ENCODE measurements at places on chromosomes 4 and X.

DNA sequence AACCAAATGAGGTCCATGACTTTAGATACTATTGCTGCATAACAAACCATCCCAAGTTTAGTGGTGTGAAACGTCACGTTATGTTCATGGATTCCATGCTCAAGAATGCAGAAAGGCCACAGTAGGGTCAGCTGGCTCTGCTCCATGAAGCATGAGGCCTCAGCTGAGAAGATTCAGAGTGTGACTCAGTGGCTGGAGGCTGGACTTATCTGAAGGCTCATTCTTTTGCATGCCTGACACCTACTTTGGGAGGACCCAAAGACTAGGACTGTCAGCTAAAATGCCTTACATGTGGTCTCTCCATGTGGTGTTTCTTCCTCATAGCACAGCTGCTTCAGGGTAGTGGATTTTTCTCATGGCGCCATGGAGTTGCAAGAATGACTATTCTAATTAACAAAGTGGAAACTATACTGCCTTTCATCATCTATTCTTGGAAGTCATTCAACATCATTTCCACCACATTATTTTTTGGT, 11.5 kb upstream of the CCDC149 start:
- DNase-seq: no peak

GRCh38 chr4:151687021-151687640, 73.7 kb downstream of the GATB start:
- no peak for DNase-seq

- DNase-seq: no peak
These were observed 36.8 kb downstream of the NSD2 start for GRCh38 chr4:1907848-1908525.

DNA sequence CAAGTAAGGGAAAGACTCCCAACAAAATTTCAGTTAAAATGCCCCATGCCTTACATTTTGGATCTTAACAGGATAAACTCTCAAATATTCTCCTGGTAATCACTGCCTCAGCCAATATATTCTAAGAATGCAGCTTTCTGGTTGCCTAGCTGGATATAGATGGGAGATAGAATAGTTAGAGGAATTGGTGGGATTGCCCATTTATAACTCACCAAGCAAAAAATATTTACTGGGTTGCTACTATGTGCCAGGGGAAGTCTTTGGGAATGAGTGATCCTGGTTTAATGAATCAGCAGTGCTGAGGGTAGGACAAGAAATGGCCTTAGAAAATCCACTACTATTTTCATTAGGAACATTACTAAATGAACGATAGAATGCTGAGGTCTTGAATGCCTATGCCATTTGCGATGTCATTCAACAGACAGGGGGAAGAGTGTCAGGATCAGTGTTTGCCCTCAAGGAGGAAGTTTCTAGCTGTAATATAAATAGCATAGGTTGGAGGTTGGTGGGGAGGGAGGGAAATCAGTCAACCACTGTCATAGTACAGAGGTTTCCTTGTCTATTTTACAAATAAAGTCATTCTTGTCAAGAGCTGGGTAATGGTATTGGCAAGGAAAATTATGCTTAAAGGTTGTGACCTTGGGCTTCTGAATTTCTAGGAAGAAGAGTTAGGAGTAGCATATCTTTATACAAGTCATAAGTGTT, 63.5 kb downstream of the ENOPH1 start:
- DNase-seq: peak; percentile 14

DNA sequence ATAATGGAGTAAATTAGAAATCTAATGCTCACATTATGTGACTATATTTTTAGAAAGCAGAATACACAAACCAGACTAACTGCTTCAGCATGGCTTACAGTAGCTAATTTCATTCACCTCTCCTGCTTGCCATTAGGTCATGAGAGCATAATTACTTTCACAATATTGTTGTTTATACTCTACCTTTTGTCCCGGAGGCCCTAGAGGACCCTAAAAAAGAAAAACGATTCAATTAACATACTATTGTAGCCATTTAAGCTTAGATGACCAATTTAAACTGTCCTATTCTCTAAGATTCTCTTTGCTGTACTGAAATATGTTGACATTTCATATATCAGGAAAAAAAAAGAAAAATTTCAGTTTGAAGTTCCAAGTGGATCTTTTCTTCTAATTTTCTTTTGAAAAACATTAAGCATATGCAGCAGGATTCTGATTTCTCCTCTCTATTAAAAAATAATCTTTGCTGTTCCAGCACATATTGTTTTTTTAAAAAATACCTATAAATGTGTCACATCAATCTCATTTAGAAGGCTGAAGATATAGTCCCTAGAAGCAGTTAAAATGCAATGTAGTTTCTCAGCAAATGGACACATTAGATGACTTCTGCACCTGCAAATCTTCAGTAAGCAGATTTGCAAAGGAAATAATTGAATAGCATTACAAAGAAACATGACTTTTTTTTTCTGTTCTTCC, 157.7 kb upstream of the ETNPPL start:
- DNase-seq: no peak

DNA sequence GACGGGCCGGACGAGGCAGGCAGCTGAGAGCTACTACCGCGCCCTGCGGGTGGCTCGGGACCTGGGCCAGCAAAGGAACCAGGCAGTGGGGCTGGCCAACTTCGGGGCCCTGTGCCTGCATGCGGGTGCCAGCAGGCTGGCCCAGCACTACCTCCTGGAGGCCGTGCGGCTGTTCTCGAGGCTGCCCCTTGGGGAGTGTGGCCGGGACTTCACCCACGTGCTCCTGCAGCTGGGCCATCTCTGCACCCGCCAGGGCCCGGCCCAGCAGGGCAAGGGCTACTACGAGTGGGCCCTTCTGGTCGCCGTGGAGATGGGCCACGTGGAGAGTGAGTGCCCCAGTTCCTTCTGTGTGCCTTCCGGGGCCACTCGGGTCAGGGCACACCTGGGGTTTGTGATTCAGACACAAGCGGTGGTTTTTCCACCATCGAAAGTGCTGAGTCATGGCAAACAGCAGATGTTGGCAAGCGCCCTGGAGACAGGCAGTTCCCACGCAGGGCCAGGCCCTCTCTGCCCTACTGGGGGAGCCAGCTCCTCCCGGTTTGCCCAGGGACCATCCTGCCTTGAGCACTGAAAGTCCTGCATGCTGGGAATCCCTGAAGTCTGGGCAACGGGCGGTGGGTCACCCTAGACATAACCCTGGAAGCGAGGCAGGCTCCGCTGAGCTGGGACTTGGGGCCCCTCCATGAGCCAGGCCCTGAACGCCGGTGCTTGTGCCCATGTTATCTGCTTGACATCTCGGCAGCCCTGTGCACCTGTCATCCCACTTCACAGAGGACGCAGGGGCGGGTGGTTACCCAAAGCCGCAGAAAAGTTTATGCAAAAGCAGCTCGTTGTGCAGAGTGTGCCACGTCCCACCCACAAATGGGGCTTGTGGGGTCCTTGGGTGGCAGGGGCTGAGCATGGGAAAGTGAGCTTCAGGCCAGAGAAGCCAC, 29.5 kb downstream of the SH3TC1 start:
- DNase-seq: peak; percentile 84

- DNase-seq: no peak
These were observed 144.8 kb downstream of the MAD2L1 start for GRCh38 chr4:119921830-119922229.

- DNase-seq: no peak
These were observed 258.6 kb downstream of the TEX13A start for GRCh38 chrX:104961926-104962325.

GRCh38 chr4:152862608-152863007, 73.5 kb upstream of the FHDC1 start:
- no peak for DNase-seq

GRCh38 chr4:16532240-16532970, 306.1 kb upstream of the TAPT1 start:
- peak; percentile 13 for DNase-seq

- DNase-seq: no peak
These were observed 3.4 kb downstream of the SEPTIN11 start for GRCh38 chr4:76952656-76953582.

GRCh38 chr4:118326585-118326984, 26.2 kb downstream of the PRSS12 start:
- peak; percentile 89 for DNase-seq

- DNase-seq: no peak
These were observed 68.4 kb downstream of the TBCK start for GRCh38 chr4:106247600-106247999.

DNA sequence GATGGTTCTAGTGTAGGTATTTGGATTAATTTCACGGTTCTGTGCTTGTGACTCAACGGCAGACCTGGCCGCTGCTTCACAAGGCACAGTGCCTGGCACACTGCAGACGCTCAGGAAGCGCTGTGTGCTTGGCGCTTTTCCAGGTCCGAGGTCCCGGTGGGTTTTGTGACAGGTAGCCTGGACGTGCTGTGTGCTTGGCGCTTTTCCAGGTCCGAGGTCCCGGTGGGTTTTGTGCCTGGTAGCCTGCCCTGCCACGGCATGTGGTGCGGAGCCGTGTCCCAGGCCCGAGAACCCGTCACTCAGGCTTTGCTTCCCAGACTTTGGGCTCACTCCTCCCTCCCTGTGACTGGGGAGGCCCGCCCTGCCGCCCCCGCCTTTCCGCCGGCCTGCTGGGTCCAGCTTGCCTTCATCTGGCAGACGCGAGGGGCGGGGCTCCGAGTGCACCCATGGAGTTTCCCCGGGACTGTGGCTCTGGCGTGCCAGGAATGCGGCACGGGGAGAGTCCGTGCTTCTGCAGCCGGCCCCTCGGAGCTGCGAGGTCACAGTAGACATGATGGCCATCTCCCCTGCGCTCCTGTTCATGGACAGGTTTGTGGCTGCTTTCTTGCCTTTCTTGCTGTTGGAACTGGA, 44.2 kb downstream of the TBC1D14 start:
- DNase-seq: no peak

DNA sequence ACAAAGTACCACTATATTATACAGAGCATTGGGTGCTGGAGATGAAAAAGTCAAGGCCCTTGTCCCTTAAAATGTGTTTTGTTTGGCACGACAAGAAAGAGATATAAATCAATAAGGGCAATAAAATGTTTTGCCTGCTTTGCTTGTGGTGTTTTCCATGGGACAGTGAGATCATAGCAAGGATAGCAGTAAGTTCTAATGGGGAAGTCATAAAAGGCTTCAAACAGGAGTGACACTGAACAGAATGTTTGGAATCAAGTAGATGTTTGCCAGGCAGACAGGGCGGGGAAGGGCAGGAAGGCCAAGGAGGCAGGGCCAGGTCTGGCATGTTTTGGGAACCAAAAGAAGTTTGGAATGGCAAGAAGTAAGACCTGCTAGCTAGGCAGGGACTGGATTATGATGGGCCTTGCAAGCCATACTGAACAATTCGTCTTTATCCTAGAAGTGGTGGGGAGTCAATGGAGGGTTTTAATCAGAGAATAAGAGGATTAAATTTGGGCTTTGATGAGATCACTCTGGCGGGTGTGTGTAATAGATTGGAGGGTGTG, 16.4 kb downstream of the FGF2 start:
- DNase-seq: no peak

- DNase-seq: no peak
These were observed 131.7 kb upstream of the VCX3A start for GRCh38 chrX:6666624-6667023.

- DNase-seq: no peak
These were observed 241.6 kb downstream of the FBXW7 start for GRCh38 chr4:152294331-152294730.

DNA sequence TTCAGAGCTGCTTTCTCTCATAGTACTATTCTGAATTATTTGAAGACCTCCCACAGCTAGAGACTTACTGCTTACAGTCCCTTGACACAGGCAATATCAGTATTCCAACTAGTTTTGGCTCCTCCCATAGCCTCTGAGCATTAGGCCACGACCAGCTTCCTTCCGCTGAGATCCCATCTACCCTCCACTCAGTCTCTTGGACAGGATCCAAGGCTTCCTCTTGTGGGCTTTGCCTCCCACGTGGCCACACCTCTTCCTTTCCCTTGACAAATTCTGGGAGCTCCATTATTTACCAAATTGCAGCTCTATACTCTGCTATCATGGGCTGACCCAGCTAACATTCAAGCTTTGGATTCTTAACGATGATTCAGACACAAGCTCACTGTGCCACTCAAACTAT, 470.4 kb upstream of the GALNT7 start:
- DNase-seq: no peak

DNA sequence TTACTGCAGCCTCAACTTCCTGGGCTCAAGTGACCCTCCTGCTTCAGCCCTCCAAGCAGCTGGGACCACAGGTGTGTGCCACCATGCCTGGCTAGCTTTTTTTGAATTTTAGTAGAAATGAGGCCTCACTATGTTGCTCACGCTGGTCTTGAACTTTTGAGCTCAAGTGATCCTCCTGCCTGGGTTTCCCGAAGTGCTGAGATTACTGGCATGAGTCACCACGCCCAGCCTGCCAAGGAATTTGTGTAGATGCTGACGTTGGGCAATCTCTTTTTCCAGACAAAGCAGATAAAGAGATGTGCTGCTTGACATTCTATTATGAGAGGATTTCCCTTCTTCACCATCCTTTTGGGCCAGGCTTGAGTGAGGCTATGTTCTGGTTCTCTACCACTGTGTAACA, 254.5 kb upstream of the RPS6KA3 start:
- no peak for DNase-seq

GRCh38 chr4:150098214-150098613, 20.0 kb downstream of the DCLK2 start:
- DNase-seq: no peak

DNA sequence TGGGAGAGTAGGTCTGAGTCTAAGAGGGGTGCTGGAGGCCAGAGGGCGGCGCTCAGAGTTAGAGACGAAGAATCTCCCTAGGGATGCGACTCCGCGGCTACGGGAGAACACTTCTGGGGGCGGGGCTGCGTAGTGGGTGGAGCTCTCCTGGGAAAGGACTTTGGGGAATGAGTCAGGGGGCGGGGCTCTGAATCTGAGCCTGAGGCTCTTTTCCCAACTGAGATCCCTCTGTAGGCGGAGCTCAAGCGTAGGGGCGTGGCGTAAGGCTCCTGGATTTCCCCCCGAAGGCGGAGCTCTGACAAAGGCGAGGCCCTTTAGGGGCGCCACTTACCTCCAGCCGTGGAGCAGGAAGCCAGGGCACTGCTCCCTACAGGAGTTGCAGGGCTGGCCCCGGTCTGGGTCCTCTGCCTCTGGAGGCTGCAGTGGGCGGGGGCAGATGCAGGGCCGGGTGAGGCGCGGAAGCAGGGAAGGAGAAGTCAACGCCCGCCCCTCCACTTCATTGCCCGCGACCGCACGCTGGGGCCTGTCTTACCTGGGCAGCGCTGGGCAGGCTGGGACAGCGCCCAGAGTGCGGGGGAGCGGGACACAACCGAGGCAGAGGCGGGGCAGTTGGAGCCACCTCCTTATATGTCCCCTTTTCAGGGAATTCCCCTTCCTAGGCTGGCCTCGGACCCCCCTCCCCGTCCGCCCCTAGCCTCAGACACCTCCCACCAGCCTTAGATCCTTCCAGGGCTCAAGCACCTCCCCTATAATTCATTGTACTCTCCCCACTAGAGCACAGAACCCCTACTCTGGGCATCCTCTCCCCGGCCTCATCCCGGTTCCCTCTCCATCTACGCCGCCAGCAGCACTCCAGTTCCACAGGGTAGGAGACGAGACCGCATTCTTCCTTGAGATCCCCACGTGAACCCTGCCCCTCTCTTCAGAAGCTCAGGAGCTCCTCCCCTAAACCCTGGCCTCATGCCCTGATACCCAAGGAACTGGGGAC, 1.6 kb downstream of the PRICKLE3 start:
- DNase-seq: peak; percentile 86

DNA sequence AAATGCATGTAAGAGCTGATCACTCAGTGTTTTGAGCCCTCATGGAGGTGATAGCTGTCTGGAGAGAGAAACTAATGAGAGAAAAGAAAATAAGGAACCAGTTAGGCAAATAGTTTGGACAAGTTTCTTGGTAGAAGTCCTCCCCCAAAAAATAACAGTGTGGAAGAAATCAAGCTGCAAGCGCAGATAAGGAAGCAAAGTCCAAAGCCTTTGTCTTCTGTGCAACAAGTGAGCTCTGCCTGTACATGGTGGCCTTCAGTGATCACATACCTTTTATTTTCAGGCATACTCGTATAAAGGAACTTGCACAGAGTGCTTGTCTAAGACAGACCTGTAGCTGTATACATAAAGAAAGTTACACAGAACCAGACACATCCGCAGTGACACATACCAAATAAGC, 2.5 kb upstream of the UGT2A3 start:
- DNase-seq: no peak

Data from NB4 (cell line).